ENCODE measurements at places on chromosomes 5 and 9. TPM values are rescaled to one million over a fixed set of nuclear protein-coding genes. Genes with fewer than 3 reads are reported as not detected.
A peak's percentile ranks its signal among the peaks of the same experiment; 100 is the strongest.

- DNase-seq = no peak
Observed at GRCh38 chr5:106962464-106963230, 708.1 kb downstream of the EFNA5 start.

- DNase-seq = no peak
Observed at GRCh38 chr5:30878746-30879145, 314.7 kb upstream of the CDH6 start.

- no peak for DNase-seq
Observed at GRCh38 chr5:144142139-144142823, 28.2 kb downstream of the YIPF5 start.

DNA sequence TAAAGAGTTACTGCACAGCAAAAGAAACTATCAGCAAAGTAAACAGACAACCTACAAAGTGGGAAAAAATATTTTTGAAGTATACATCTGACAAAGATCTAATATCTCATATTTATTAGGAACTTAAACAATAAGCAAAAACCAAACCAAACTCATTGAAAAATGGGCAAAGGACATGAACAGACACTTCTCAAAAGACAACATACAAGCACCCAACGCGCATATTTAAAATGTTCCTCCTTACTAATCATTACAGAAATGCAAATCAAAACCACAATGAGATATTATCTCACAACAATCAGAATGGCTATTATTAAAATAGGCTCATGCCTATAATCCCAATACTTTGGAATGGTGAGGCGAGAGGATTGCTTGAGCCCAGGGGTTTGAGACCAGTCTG is 48.0 kb downstream of the FBXO4 start:
- no peak for DNase-seq

- DNase-seq = no peak
Observed at GRCh38 chr9:112086627-112087026, 88.5 kb downstream of the SUSD1 start.

GRCh38 chr9:116452634-116453033 is 234.5 kb upstream of the TRIM32 start:
- no peak for DNase-seq

- DNase-seq = no peak
Observed at GRCh38 chr9:124593200-124593599, 86.0 kb upstream of the NR5A1 start.

DNA sequence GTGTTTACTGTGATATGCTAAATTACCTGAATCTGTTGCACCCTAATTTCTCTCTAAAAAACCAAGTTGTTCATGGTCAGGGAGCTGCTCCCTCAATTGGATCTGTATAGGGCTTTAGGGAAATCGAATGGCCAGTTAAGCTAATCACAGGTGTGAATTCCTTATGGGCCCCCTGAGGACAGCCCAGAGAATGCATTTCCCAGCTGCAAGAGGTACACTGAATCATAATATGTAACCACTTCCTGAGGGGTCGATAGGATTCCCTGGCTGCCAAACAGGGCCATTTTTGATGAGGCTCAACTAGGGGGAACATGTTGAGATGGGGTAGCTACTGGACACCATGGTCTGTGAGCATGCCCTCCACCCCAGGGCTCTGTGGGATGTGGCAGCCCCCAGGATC is 478.6 kb downstream of the CCDC171 start:
- no peak for DNase-seq

DNA sequence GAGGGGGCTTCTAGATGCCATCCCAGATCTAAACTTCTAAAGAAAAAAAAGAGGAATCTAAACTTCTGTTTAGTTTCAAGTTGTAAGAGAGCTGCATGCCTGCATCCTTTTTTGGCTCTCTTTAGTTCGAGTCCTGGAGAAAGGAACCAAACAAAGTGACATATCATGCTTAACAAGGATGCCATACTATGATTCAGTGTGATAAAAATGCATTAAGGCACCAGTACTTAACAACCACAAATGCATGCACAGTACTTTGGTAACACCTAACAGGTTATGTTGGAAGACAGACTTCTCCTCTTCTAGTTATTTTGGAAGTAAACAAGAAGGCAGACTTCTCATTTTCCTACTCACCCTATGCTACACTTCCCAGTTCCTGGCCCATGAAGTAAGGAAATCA is 27.3 kb downstream of the NME5 start:
- no peak for DNase-seq

DNA sequence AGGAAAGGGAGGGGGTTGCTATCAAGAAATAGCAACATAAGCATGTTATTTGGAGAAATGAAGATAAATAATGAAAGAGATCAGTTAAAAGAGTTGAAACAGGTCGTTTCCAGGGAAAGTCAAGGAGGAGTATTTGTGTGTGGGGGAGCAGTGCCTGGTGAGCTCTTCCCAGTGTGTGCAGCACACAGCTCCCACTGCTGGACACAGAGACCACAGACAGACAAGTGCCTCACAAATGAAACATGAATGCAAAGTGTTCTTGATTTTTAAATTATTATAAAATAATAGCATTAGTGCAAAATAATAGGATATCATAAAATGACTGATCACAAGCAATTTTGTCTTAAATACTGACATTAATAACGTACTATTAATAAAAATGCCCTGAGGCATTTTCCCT is 40.8 kb downstream of the LIFR start:
- no peak for DNase-seq

DNA sequence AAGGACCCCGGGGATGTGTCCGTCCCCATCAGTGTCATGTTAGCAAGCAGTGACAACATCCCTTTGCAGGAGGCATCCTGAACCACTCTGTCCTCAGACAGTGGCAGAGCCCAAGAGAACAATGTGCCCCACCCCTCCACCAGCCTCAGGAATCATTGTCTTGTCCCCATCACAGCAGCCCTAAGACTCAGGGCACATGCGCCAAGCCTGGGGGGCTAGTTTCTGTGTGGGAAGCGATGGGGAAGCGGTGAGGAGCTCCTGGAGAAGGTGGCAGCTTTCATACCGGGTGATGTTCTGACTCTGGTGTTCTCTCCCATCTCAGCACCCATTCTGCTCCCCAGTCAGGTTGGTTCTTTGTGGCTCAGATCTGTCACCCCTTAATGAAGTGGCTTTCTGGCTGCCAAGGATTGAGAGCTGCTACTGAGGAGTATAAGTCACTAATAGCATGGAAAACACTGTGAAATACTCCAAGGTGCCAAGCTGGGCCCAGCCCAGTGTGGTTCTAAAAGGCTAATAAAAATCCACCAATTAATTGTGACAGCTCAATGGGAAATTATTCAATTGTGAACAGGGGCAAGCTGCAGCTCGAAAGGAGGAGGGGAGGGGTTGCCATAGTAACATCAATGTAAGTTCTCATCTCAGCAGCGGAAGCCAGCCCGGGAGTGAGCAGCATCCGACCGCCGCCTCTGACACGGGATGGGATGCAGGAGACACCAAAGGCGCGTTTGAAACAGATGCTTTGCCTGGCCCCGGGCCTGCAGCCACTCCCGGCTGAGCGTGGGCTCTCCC is 4.7 kb downstream of the QRFP start:
- DNase-seq = no peak

GRCh38 chr9:93562157-93562556 is 14.2 kb upstream of the PHF2 start:
- DNase-seq = no peak

GRCh38 chr5:171798418-171798817 is 12.8 kb downstream of the SMIM23 start:
- DNase-seq = no peak

DNA sequence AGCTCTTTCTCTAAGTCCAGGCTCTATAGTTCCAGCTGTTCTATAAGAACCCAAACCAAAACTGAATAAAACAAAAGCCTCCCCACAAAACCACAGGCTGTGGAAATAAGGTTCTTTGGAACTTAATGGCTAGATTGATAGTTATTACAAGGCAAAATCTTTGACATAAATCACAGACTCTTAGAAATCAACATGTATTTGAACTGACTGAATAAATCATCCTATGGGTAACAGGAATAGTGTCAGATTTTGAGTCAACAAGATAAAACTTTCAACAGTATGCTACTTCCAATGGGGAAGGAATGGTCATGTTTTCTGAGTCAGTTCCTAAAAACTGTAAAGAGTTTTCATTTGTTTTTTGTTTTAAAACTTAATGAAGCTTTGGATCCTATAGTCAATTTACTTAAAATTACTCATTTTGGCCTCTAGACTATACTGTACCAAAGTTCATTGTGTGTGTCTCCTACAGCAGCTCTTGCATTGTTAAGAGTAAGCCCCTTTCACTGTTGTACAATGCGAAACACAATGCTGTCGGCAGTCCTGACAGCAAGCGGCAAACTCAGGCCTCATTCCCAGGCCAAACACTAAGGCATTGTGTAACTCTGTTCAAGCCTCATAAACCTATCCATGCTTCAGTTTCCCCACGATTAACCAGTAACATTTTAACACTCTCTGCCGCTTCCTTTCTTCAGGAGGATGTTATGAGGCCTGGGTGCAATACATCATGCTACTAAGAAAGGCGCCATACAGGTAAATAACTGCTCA is 134.1 kb downstream of the ARL15 start:
- no peak for DNase-seq

GRCh38 chr9:12640866-12641636 is 52.1 kb upstream of the TYRP1 start:
- DNase-seq = no peak

DNA sequence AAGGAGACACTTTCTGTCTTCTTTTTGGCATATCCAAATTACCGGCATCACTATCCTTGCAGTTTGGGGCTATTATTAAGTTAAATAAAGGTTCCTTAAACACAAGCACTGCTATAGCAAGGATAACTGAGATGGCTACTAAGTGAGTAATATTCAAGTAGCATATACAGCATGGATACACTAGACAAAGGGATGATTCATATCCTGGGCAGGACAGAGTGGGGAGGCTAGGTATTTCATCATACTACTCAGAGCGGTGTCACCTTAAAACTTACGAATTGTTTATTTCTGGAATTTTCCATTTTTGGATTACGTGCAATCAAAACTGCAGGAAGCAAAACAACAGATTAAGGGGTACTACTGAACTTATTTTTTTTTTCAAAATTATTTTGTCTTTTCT is 54.1 kb downstream of the FER start:
- no peak for DNase-seq

DNA sequence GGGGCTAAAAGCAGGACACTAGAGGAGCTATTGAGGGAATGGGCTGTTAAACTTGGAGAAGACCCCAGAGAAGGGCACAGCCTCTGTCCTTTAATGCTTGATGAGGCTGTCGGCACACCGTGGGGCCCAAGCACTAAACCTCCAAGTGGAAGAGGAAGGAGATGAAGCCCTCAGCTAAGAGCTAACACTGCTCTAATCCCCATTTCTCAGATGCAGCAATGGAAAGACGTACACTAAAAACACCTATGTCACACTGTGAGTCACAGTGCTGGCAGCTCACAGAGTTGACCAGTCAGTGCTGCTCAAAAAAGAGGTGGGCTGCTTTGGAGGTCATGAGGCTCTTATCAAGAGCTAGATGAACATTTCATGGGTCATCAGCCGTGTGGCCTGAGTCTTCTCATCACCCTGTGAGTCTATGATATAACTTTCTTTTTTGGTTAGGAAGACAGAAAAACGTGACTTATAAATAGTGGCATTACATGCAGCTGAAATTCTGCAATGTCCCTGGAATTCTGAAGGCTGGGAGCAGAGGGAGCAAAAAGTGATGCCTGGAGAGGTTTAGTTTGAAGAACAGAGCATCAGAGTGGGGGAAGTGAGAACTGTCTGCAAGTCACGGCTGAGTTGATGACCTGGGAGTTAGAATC is 21.5 kb downstream of the TNFSF8 start:
- peak; percentile 43 for DNase-seq

- no peak for DNase-seq
Observed at GRCh38 chr5:15683332-15683731, 183.4 kb downstream of the FBXL7 start.

DNA sequence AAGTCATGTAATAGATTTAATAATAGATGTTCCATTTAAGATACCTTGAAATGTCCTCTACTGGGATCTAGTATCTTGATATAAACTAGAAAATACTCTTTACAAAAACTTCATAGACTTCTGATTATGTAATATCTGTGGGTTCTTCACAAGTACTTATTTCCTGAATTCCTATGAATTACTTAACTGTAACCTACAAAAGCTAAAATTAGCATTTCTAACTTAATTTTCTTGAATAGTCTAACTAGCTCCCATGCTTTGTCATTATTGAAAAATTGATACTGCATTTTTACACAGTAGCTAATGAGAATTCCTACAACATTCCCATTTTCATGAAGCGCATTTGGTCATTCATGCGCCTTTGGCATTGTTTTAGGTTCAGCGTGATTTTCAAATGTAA is 1828.2 kb downstream of the MAT2B start:
- DNase-seq = no peak

GRCh38 chr5:4295663-4296339 is 700.2 kb downstream of the IRX1 start:
- no peak for DNase-seq

GRCh38 chr5:176381979-176382378 is 6.4 kb downstream of the NOP16 start:
- no peak for DNase-seq

- no peak for DNase-seq
Observed at GRCh38 chr5:31364881-31365636, 166.8 kb downstream of the DROSHA start.

DNA sequence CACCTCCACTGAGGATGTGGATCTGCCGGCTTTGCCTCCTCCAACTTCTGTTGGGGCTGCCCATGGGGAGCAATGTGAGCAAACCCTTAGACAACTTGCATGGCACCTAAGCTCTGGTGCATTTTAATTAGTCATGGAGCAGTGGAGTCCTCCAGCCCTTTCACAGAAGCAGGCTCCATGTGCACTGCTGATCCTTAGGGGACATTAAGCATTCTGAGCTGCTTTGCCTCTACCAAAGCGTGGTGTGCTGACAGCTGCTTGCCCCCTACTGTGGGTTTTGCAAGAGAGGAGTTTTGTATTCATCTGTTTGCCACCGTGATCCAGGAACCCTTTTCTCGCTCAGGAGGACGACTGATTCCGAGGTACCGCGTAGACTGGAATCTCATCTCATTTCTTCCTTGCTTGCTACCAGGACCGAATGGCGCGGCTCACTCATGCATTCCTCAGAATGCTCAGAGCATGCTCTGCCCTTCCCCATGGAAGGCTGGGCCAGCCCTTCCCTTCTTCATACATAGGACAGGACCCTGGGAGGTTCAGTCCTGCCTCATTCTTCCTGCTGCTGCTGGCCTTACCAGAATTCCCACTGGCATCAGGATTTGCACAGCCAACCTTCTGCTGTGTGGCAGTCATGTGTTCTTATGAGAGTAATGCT is 432.5 kb downstream of the GADD45G start:
- no peak for DNase-seq

The SOX30 gene
- not detected for total RNA-seq

The FOXD1 gene
- total RNA-seq = 0.45 TPM

The GPR151 gene
- not detected for total RNA-seq

The GRXCR2 gene
- not detected for total RNA-seq

The C9 gene
- not detected for total RNA-seq

The FBN2 gene
- total RNA-seq = not detected

The PKN3 gene
- total RNA-seq = 7.2 TPM

The CBY3 gene
- total RNA-seq = 0.68 TPM

The RNF224 gene
- not detected for total RNA-seq

The PLPPR1 gene
- not detected for total RNA-seq

The CAMLG gene
- total RNA-seq = 28.4 TPM

The LCP2 gene
- 199 TPM for total RNA-seq

Measured in activated naive CD8-positive, alpha-beta T cell treated with anti-CD3 and anti-CD28 coated beads for 36 hours (primary cell).